Ureter (tissue), 1 donor: ENCODE measurements at places on chromosomes 3 and 15.

GRCh38 chr3:16520970-16521881 lies 7.7 kb upstream of the RFTN1 start:
- no peak for DNase-seq

- DNase-seq: no peak
These were observed 1090.9 kb downstream of the ROBO2 start for GRCh38 chr3:78130741-78131290.

DNA sequence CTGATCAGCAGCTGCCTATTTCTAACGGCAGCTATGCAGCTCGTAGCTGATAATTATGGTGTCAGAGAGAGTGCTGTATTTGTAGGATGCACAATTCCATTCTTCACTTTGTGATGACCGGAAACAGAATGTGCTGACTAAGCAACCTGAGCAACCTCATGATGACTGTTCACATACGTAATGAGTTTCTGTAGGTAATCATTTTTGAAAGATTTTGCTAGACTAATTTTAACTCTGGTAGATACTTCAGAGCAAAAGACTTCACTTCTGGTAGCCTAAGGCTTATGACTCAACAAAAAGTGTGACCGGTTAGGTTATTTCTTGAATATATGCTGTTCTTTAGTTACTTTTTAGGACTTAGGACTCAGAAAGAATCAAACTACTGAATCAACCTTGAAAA lies 567.7 kb downstream of the NAALADL2 start:
- no peak for DNase-seq

GRCh38 chr15:70062321-70062956 lies 35.3 kb downstream of the TLE3 start:
- DNase-seq: peak; percentile 80

DNA sequence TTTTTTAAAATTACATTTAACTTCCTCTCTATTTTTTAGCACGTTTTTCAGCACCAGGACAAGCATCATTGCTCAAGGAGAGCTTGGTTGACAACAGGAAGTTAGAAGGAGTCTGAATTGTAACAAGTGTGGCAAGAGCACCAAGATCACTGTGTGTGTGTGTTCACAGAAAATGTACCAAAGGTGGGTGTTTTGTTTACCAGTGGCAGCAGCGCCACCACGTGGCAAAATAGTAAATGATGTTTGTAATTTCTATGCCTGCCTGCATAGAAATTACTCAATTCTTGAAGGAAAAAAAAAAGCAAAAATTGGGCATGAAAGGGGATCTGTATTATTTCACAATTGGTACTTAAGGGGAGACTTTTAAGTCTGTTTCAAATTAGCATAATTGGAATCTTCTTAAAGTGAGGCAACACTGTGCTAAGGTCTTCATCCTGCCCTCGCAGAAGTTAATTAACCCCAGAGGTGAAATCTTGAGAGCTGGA lies 7.4 kb upstream of the U2SURP start:
- DNase-seq: peak; percentile 68

DNA sequence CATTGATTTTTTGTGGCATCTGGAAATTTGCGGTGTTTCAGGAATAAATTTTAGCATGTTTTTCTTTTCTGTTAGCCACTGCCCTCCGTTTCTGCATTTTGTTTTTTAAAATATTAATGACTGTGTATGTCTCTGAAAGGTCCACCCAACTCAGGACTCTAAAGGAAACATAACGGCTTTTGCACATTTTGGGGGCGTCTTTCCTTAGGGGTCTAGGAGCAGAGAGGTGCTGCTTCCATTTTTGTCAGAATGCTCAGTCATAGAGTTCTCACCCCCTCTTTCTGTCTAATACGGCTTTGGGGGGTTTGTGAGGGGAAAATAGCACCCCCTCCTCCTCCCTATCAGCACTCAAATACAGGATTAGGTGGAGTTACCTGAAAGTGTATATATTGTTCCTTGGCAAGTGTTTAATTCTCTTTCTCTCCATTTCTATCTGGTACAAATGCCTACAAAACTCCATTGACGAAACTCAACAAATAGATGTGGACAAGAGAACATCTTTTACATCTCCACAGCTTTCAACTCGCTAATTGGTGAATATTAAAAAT lies 219.4 kb downstream of the MEIS2 start:
- no peak for DNase-seq

DNA sequence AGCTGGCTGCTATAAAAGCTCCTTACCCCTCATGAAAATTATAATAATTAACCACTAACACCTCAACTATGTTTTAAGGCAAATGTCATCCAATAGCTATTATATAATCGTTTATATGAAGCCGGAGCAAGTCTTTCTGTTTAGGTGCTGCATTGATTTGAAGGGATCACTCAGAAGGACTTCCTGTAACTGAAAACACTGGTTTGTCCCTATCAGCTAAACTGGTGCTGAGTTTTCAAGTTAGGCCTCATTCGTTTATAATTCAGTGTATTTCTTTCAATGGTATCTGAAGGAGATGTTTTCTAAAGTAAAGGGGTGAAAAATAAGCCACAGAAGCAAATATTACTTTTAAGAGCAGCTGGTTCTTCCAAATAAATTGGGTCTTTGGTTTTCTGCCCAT lies 14.2 kb downstream of the MEIS2 start:
- DNase-seq: no peak

- DNase-seq: no peak
These were observed 5.2 kb upstream of the EBLN2 start for GRCh38 chr3:73056014-73056844.

DNA sequence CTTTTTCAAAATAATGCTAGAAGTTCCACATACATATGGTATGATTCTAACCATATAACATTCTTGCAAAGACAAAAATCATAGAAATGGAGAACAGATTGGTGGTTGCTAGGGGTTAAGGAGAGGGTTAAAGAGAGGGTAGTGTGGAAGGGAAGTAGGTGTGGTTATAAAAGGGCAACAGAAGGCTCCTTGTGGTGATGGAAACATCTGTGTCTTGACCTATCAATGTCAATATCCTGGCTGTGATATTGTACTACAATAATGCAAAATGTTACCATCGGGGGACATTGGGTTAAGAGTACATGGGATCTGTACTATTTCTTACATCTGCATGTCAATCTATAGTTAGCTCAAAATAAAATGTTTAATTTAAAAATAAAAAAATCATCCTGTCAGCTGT lies 67.8 kb upstream of the FSIP1 start:
- no peak for DNase-seq

DNA sequence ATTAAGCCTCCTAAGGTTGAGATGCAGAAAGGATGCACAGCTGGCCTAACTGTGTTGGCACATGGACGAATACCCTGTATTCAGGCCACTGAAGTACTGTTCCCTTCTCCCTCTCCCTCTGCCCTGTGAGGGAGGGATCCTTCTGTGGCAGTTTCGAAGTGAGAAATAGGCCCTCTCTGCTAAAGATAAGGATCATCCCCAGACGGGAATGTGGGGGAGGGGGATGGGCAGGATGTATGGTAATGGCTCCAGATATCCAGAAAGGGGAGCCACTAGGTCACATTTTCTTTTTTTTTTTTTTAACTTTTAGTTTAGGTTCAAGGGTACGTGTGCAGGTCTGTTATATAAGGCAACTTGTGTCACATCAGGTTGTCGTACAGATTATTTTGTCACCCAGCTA lies 463.1 kb downstream of the TBL1XR1 start:
- DNase-seq: no peak

GRCh38 chr3:32840086-32840841 lies 22.5 kb downstream of the TRIM71 start:
- no peak for DNase-seq

DNA sequence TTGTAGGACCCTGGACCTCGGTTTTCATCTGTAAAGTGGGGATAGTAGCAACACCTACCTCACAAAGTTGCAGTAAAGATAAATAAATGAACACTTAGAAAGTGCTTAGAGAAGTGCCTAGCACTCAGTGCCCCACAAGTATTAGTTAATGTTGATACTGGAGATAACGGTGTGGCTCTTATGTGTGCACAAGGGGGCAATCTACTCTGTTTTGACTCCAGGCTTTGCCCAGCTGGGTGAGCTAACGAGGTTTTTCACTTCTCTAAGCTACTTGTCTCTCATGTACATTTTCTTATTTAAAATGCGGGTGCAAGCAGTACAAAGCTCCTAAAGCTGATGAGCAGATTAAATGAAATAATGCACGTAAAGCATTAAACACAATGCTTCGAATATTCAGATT lies 193.5 kb upstream of the ICE2 start:
- DNase-seq: no peak

- no peak for DNase-seq
These were observed 25.1 kb upstream of the GABPB1 start for GRCh38 chr15:50380089-50380488.

- DNase-seq: peak; percentile 17
These were observed 58.1 kb downstream of the EXOG start for GRCh38 chr3:38554127-38554827.

DNA sequence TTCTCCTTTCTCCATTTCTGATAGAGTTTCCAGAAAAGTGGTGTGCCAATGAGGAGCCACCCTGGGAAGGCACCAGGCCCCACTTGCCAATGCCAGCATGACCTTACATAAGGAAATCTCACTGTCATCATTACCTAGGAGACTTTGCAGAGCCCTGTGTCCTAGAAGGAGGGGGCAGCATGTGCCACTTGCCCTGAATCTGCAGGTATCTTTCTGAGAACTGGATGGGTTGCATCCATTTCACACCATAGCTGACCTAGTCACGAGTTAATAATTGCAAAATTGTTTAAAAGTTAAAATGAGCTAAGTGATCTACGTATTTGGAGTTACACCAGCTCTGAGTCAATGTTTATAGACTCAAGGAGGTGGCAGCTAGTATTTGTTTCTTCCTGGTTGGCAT lies 14.3 kb downstream of the CA12 start:
- no peak for DNase-seq

GRCh38 chr15:48176112-48176511 lies 2.0 kb downstream of the MYEF2 start:
- no peak for DNase-seq

GRCh38 chr15:66947471-66947870 lies 117.9 kb upstream of the SMAD3 start:
- no peak for DNase-seq

DNA sequence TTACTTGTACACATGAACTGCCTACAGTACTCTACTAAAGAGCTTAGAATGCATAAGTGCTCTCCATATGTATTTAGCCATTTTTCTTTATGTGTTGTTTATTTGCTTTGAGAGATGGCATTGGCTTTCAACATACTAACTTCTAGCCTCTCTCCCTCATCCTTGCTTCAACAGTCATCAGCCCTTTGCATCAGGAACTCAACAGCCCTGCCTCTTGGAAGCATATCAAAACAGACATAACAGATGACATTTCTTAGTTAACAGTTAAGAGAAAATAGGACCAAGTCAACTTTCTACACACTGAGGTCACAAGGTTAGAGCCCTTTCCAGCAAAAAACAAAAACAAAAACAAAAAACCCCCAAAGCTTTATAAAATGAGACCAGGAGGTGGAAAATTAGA lies 145.6 kb downstream of the TCF12 start:
- no peak for DNase-seq

- DNase-seq: no peak
These were observed 46.3 kb upstream of the EIF3J start for GRCh38 chr15:44490622-44491021.

DNA sequence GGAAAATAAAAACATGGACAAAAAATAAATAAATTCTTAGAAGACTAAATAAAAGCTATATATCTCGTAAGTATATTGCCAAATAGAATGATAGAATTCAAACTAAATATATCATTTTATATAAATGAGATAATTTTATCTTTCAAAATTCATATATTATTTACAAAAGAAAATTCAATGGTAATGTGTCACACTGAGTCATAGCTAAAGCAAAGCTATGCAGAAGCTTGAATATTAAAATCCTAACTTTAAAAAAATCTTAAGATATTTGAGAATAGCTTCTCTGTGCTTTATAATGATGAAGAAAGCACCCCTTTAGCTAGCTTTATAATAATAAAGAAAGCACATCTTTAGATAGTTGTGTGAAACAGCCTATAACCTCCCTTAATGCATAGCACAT lies 1010.8 kb downstream of the OTOL1 start:
- DNase-seq: no peak

- no peak for DNase-seq
These were observed 60.6 kb downstream of the TCF12 start for GRCh38 chr15:56978898-56979662.

DNA sequence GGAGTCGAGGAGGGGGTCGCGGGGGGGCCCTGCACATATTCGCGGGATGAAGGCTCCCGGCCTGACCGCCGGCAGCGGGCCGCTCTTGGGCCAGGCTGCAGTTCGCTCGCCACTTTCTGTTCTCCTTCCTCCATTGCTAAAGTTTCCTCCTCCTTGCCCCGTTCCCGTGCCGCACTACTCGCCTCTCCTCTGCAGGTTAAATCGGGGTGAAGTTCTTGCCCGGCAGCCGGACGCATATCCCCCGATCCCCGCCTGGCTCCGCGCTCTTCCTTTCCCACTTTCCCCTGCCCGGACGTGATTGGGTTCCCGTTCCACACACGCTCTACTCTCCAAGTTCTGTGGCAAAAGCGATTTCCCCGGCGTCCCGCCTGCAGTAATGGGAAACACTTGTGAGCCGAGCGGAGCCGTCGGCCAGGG lies 556 bp downstream of the CRYBG3 start:
- DNase-seq: peak; percentile 68

GRCh38 chr15:40103864-40104271 lies 4.8 kb downstream of the BMF start:
- DNase-seq: no peak

DNA sequence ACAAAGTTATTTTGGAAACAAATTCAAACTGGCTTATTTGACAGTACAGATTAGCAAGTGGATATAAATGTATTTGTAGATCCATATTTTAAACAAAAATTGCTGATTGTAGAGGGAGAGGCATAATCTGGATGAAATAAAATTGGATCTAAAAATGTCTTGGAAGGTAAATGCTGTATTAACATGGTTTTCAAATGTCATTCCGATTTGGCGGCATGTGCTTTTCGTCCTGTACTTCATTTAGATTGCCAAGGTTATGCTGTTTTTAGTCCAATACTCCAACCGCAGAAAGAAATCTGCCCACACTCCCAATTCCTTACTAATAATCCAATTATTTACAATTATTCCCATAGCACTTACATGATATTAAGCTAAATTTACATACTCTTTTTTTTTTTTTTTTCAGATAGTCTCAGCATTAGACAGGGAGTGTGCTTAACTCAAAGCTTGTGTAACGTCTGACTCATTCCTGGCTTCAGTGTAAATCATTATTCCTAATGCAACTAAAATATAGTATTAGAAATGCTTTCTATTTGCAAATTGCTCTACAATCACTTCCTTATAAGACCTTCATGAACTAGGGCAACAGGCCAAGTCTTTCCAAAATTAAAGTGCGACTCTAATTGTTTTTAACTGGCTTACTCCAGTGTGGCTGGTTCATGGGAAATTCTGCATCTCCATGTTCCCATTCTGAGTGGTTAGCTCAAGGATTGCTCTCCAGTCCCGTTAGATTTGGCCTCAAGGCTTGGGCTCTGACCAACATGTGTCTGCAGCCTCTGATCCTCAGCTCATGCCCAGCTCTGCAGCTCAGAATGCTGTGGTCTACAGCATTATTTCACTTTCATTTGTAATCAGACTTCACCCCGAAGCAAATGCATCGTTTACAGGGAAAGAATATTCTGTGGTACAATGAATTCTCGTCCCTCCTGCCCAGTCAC lies 103.9 kb downstream of the FBN1 start:
- no peak for DNase-seq

- no peak for DNase-seq
These were observed 4.2 kb downstream of the TP63 start for GRCh38 chr3:189635339-189635738.
